Pancreas (tissue), 10 donors: ENCODE measurements at places on chromosomes 6 and 20. TPM values are rescaled to one million over a fixed set of nuclear protein-coding genes. Genes with fewer than 3 reads are reported as not detected.
A peak's percentile ranks its signal among the peaks of the same experiment; 100 is the strongest.

DNA sequence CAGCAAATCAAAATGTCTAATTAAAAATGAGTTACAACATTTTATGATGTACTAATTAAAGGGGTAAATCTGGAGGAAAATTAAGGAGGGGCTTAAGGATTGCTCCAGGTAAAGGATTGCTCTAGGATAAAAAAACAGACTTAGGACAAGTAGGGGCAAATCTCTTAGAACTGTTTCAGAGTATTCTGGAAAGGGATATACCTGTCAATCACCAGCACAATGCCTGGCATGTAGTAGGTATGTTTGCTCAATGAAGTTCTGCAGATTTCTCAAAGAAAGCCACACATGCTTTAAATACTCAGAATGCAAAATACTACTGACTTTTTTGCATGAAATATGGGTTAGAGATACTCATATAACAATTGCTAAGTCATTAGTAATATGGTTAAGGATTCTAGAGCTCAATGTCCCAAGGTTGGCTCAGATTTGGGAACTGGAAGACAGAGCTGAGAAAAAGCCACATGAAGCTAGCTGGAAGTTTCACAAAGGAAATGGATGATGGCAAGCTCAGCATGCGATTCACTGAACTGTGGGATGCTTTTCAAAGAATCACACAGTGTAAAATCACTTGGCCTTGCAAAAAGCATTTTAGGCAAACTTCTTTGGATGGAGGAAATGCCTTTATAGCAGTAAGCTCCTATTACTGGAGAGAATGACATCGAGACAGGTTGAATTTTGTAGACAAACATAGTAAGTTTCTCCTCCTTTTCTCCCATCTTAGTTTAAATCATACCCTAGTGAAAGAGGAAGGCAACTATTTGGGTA is 72.8 kb downstream of the MAP3K5 start:
- no peaks in the 10 kb centered on the region for H3K27me3 ChIP-seq
- H3K27ac ChIP-seq: no peak overlapping the region
- H3K36me3 ChIP-seq: no peaks in the 10 kb centered on the region
- peaks cover 31% of the 10 kb centered on the region for H3K4me1 ChIP-seq

The MEI4 gene
- total RNA-seq: 0.58 TPM

DNA sequence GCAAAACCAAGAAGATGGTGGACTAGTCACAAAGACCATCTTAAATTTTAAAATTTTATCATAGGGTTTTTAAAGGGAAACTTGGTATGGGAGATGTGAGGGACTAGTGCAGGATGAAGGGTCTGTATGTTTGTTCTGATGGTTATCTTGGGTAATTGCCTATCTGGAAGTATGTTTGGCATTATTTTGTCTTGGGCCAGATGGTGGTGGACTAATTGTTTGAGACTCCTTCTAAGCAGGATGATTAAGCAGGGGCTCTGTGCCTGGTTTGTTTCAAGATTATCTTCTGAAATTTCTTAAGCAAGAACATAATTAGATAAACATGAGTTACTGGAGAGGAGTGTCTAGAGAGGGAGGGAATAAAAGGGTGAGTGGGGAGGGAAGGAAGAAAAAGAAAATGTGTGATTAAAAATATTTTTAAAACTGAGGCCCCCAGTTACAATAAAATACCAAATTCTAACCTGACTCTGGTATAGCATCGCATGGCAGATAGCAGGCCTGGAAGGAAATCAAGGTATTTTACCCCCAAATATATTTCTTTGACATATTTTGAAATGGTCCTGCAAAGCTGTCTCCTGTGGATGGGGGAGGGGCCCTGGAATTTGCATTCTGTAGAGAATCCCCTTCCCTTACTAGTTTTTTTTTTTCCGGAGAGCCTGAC is 49.9 kb upstream of the FAM184A start:
- no peaks in the 10 kb centered on the region for H3K27me3 ChIP-seq
- H3K4me1 ChIP-seq: peaks cover 13% of the 10 kb centered on the region
- H3K4me3 ChIP-seq: no peak overlapping the region
- DNase-seq: no peak
- H3K36me3 ChIP-seq: no peaks in the 10 kb centered on the region
- no peak overlapping the region for H3K27ac ChIP-seq

- no peaks in the 10 kb centered on the region for H3K4me1 ChIP-seq
- H3K36me3 ChIP-seq: no peaks in the 10 kb centered on the region
- H3K4me3 ChIP-seq: no peak overlapping the region
- H3K27ac ChIP-seq: no peak overlapping the region
- no peaks in the 10 kb centered on the region for H3K27me3 ChIP-seq
- DNase-seq: no peak
Measured at GRCh38 chr6:92122746-92123145, 1296.6 kb downstream of the EPHA7 start.

The NR2E1 gene
- not detected for total RNA-seq

DNA sequence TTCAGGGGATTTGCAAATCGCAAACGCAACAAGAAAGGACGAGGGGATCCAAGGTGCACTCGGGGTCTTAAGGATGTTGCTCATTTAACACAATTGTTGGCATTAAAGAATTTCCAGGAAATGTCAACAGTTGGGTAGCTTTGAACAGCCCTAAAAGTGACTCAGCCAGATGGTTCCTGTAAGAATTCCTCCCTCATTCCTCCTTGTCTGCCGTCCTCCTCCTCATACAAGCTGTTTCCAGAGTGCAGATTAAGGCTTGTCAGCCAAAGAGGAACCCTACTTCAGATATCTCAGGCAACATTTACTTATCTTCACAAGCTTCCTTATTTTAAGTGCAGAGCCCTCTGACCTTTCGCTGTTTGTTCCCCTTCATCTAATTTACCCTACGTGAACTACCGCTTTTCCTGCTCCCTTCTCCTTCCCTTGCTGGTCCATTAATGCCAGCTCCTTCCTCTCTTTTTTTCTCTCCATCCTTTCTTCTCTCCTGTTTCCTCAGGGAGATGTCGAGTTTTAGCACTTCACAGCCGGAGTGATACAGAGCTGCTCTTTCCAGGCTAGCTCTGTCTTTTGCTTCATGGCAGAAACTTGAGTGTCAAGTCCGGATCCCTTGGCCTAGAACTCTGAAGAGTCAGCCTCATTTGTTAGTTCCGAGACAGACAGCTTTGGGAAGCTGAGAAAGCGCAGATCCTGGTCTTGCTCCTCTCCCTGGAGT is 26.1 kb upstream of the TBC1D7 start:
- no peaks in the 10 kb centered on the region for H3K27me3 ChIP-seq
- DNase-seq: no peak
- H3K27ac ChIP-seq: no peak overlapping the region
- no peaks in the 10 kb centered on the region for H3K4me1 ChIP-seq
- no peaks in the 10 kb centered on the region for H3K36me3 ChIP-seq

GRCh38 chr20:29741594-29741893 is 1515.9 kb upstream of the DEFB115 start:
- no peak overlapping the region for H3K4me3 ChIP-seq
- H3K27me3 ChIP-seq: no peaks in the 10 kb centered on the region
- H3K36me3 ChIP-seq: no peaks in the 10 kb centered on the region
- H3K4me1 ChIP-seq: no peaks in the 10 kb centered on the region

DNA sequence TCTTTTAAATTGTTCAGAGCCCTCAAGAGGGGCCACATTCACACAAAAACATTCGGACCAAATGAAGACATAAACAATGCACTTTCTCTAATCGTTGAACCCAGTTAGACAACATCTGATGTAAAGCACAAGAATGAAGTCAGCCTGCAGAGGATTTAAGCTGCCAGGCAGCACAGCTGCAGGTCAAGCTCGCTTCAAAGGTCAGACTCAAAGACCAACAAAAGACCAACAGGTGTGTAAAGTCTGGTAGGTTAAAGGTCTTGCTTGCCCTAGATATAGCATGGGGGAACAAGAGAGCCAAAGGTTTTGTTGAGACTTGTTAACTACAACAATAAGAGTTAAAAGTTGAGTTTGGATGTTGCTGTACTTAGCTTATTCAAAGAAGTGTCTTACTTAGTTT is 26.7 kb upstream of the MYLIP start:
- no peaks in the 10 kb centered on the region for H3K27me3 ChIP-seq
- peak overlapping the region; percentile 8 for H3K27ac ChIP-seq
- no peak for DNase-seq

GRCh38 chr20:8205996-8206395 is 73.9 kb downstream of the PLCB1 start:
- no peaks in the 10 kb centered on the region for H3K27me3 ChIP-seq
- H3K36me3 ChIP-seq: no peaks in the 10 kb centered on the region
- H3K4me3 ChIP-seq: no peak overlapping the region
- no peak for DNase-seq

DNA sequence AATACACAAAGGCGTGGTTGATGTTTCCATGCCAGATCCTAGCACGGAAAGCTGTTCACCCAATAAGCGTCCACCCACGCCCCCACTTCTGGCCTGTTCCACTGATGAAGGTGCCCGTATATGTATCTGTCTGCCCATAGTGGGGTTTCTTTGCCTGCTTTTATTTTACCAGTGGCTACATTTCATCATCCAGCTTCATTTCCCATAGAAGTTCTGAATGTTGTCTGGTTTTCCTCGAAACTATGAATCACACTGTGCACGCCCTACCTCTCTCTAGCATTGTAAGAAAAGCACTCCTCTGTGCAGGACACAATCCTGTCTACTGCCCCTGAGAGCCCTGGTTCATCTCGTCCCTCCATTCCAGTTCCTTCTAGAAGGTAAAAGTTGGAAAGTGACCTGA is 8.8 kb upstream of the CD93 start:
- no peaks in the 10 kb centered on the region for H3K36me3 ChIP-seq
- H3K27me3 ChIP-seq: no peaks in the 10 kb centered on the region
- peaks cover 7% of the 10 kb centered on the region for H3K4me1 ChIP-seq
- H3K4me3 ChIP-seq: no peak overlapping the region
- no peak for DNase-seq
- no peak overlapping the region for H3K27ac ChIP-seq

GRCh38 chr20:46268131-46268614 is 40.1 kb downstream of the CDH22 start:
- H3K27me3 ChIP-seq: no peaks in the 10 kb centered on the region
- no peaks in the 10 kb centered on the region for H3K4me1 ChIP-seq
- H3K4me3 ChIP-seq: no peak overlapping the region

GRCh38 chr6:140045116-140045515 is 670.7 kb upstream of the CITED2 start:
- H3K4me3 ChIP-seq: no peak overlapping the region
- no peaks in the 10 kb centered on the region for H3K36me3 ChIP-seq
- no peak overlapping the region for H3K27ac ChIP-seq
- H3K27me3 ChIP-seq: no peaks in the 10 kb centered on the region

The PRPH2 gene
- 0.83 TPM for total RNA-seq

DNA sequence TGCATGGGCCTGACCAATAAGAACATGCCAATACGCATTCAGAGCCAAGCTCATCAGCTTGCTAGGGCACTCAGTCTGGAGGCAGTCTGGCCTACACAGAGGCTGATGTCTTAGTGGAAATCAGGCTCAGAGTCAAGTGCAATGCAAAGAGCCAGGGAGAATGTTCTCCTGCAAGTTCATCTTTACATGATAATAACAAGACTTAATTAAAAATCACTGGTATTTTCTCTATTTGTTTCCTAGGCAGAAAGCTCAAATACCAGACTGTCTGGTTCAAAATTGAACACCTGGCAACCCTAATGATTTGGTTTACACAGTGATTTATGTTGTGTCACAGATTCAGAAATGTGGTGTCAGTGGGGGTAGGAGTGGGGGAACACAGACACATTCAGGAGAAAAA is 689.3 kb upstream of the FLRT3 start:
- no peaks in the 10 kb centered on the region for H3K27me3 ChIP-seq
- H3K27ac ChIP-seq: no peak overlapping the region

DNA sequence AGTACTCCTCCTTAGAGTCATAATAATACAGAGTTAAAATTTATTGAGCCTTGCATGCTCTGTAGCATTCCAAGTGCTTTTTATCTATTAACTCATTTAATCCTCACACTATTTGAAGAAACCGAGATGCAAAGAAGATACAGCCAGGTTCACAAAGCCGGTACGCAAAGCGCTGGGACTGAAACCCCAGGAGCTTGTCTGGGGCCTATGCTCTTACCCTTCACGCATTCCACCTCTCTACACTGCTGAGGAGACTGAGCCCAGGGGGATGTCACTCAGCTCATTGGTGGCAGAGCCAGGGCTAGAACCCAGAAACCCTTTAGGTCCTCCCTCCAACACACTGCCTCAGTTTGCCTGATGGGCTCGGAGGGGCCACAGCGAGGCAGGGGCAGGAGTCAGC is 19.7 kb upstream of the MRPS18A start:
- no peak overlapping the region for H3K4me3 ChIP-seq
- H3K4me1 ChIP-seq: peaks cover 19% of the 10 kb centered on the region
- H3K27me3 ChIP-seq: no peaks in the 10 kb centered on the region

DNA sequence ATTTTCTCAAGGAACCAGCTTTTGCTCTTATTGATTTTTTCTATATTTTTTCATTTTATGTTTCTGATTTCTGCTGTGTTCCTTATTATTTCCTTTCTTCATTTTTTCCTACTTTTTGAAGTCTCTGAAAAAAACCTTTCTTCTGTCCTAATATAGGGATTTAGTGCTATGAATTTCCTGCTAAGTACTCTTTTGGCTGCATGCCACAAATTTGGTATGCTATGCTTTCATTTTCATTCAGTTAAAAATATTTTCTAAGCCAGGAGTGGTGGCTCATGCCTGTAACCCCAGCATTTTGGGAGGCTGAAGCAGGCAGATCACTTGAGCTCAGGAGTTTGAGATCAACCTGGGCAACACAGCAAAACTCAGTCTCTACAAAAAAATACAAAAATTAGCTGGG is 30.6 kb downstream of the SIRPD start:
- H3K27me3 ChIP-seq: no peaks in the 10 kb centered on the region
- H3K36me3 ChIP-seq: no peaks in the 10 kb centered on the region
- H3K4me3 ChIP-seq: no peak overlapping the region

The MLN gene
- not detected for total RNA-seq

DNA sequence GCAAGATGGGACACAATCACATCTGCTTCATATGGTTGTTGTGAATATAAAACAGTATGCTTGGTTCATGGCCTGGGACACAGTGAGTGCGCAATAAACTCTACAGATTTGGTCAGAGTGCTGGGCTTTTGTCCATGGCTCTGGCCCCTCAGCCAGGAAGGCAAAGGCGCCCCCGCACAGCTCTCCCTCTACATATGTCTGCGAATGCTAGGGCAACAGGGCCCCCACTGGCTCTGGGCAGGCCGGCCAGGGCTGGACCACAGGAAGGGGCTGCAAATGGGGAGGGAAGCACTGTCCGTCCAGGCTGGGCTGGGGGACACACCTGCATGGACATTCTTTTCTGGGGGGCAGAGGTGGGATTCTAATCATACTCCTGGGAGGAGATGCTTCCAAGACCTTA is 151.8 kb upstream of the MLN start:
- H3K36me3 ChIP-seq: no peaks in the 10 kb centered on the region
- DNase-seq: no peak
- H3K27ac ChIP-seq: no peak overlapping the region
- no peaks in the 10 kb centered on the region for H3K27me3 ChIP-seq

The MRPL18 gene
- 26.9 TPM for total RNA-seq

DNA sequence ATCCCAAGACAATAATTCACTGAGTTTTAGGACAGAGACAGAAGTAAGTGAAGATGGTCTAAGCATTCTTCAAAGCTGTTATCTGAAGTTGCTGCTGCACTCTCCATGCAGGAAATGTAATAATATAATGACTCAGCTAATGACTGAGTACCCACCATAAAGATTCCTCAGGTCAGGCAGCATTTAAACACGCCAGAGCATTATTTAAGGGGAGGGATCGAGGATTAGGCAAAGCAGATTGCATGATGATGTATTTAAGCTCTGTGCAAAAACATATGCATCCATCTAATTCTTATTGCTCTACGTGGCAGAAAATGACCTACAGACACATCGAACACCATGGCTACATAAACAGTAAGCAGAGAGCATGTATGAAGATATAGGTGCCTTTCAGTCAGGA is 216.4 kb downstream of the UNC5CL start:
- H3K4me3 ChIP-seq: no peak overlapping the region
- no peaks in the 10 kb centered on the region for H3K36me3 ChIP-seq
